ENCODE measurements at places on chromosomes 12 and 14. TPM values are rescaled to one million over a fixed set of nuclear protein-coding genes. Genes with fewer than 3 reads are reported as not detected.

Gene KSR2
- 0.84 TPM for total RNA-seq

Gene NANOG
- total RNA-seq = 0.15 TPM

Gene MYF6
- not detected for total RNA-seq

Gene CHST11
- 7.3 TPM for total RNA-seq

Gene NFE2
- 18.6 TPM for total RNA-seq

Gene SLC5A8
- not detected for total RNA-seq

Gene NTS
- total RNA-seq = not detected

Gene MANSC1
- total RNA-seq = 39.2 TPM

Gene SLC6A12
- total RNA-seq = not detected

Gene CCDC197
- not detected for total RNA-seq

Gene SUDS3
- total RNA-seq = 84.7 TPM

Gene ACSS3
- total RNA-seq = 6.5 TPM

Gene PRORP
- 29.6 TPM for total RNA-seq

Gene DHRS2
- not detected for total RNA-seq

Gene KITLG
- total RNA-seq = 8.5 TPM

Gene RFX4
- not detected for total RNA-seq

Gene HRK
- 0.05 TPM for total RNA-seq

Gene KCNA1
- 1.1 TPM for total RNA-seq

Gene KRT7
- 160 TPM for total RNA-seq

Gene PAPOLA
- total RNA-seq = 66.1 TPM

Gene REP15
- 1.1 TPM for total RNA-seq

Gene ADAM20
- total RNA-seq = 0.58 TPM

Gene KRT82
- total RNA-seq = not detected

Gene HOXC10
- 14.2 TPM for total RNA-seq

Gene KCNH3
- total RNA-seq = 0.17 TPM

Gene NGB
- not detected for total RNA-seq

Gene MIS18BP1
- total RNA-seq = 29.3 TPM

Gene SLC4A8
- 0.04 TPM for total RNA-seq

Gene SLC7A8
- 32.4 TPM for total RNA-seq

Data from lower leg skin (tissue), 4 donors.